ENCODE measurements at places on chromosomes 1 and 21.

- DNase-seq = no peak
Measured at GRCh38 chr1:218384581-218384993, 39.5 kb downstream of the TGFB2 start.

DNA sequence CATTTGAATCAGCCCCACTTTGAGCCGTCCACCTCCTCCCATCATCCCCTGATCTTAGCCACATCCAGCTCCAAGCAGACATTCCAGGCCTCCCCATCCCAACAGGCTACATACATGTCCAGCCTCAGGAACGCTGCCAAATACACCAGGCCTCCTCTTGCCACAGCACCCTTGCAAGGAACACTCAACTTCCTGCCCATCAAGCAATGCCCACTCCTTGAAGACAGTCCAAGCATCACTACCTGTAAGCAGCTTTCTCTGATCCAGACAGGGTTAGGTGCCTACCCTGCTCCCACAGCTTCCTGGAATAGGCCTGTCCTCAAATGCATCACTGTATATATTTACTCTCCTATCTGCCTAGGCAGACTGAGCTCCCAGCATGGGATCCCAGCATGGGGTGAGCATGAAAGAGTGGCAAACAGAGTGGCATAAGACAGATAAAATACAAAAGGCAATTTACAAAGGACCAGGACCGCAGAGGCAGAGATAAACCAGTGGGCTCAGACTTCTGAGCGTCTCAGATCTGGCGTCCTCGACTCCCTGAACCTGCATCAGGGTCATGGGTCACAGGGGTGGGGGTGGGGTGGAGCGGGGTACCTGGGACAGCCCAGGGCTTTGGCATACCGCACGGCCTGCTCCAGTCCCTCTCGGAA is 816 bp downstream of the HYI start:
- peak; percentile 12 for DNase-seq

GRCh38 chr1:194598098-194598497 is 1411.7 kb upstream of the B3GALT2 start:
- DNase-seq = no peak

DNA sequence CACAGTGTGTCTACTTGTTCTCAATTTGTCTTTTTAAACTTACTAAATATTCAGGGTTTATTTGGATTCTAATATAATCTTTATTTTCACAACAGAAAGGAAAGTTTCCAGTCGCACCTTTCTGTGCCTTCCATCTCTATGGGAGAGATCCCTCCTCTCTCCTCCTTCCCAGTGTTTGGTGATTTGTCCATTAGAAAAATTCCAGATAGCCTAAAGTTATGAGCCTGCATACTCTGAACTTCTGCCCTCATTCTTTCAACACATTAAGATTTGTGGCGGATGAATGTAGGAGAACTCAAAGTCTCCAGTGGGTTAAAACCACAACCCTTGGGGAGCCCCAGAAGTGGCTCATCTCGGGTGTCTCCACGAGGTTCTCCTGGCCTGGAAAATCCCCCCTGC is 3.6 kb downstream of the NHLH2 start:
- no peak for DNase-seq

GRCh38 chr21:24976238-24976637 is 631.0 kb downstream of the MRPL39 start:
- DNase-seq = no peak

- DNase-seq = no peak
Measured at GRCh38 chr1:94061513-94062443, 59.2 kb downstream of the ABCA4 start.

- no peak for DNase-seq
Measured at GRCh38 chr1:67484492-67484891, 54.3 kb upstream of the SERBP1 start.

- no peak for DNase-seq
Measured at GRCh38 chr1:197955486-197956394, 38.6 kb downstream of the LHX9 start.

GRCh38 chr1:41622859-41623732 is 138.6 kb upstream of the EDN2 start:
- DNase-seq = no peak

- DNase-seq = no peak
Measured at GRCh38 chr1:48560577-48560976, 88.6 kb upstream of the SPATA6 start.

GRCh38 chr1:13960375-13960987 is 260.5 kb downstream of the PRDM2 start:
- DNase-seq = no peak

DNA sequence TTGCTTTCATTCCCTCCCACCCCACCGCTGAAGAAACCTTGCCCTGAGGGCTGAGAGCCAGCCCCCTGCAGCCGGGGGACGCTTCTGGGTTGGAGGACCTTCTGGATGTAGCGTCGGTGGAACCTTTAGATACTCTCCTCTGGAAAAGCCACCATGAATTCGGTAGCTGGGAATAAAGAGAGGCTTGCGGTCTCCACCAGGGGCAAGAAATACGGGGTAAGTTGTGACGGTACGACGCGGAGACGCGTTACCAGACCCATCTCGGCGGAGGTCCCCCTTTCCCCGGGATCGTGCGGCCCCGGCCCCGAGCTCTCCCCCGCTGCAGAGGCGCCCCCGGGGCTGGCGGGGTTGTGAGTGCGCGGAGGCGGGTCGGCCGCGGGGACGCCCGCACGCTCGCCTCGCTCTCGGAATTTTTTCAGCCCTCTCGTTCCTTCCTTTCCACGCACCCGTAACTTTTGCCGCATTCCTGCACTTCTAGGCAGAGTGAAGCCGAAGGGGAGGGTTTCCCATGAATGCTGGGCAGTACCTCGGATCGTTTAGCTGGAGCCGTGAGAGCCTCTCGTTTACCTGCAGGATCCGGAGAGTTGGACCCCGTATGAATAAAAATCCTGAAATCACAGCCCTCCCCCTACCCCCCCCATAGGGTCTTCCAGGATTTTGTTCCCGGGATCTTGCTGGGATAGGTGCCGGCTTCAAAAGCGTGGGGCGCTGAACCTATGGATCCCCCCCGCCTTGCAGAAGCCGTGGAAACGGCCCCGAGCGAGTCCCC is 671 bp downstream of the KIF26B start:
- DNase-seq = no peak

All from stimulated activated naive CD4-positive, alpha-beta T cell (primary cell).